ENCODE measurements at places on chromosomes 16 and 17.

GRCh38 chr17:65130832-65131231 lies 6.3 kb upstream of the RGS9 start:
- no peak for DNase-seq

- DNase-seq = no peak
Observed at GRCh38 chr17:81178136-81179091, 12.4 kb upstream of the AATK start.

DNA sequence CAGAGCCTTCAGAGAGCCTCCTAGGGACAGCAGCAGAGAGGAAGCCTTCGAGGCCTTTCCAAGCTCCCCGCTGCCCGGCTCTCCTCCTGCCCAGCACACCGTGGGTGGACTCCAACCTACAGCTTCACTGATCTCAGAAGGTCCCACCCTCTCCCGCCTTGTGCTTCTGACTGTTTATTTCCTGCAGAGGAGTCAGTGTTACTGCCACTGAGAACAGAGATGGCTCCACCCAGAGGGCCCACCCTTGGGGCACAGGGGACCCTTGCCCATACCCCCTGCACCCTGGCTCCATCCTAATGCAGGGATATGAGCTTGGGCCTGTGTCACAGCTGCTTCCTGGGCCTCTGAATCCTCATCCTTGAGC lies 52.8 kb upstream of the TOB1 start:
- DNase-seq = no peak

DNA sequence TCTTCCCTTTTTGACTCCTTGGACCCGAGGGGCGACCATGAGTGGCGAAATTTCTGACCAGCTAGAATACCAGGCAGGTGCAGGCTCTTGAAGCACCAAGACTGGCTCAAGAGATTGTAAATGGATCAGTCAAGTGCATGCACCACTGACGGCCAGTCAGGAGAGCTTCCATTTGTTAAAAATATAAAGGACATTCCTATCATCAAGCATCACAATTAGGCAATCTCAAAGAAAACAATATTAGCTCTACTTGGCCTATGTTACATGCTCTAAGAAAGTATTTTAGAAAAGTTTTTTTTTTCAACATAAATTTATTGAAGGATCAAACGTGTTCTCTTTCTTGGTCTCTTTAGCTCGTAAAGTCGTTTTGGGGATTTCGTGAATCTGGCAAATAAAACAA lies 1.5 kb upstream of the PRKCA start:
- no peak for DNase-seq

DNA sequence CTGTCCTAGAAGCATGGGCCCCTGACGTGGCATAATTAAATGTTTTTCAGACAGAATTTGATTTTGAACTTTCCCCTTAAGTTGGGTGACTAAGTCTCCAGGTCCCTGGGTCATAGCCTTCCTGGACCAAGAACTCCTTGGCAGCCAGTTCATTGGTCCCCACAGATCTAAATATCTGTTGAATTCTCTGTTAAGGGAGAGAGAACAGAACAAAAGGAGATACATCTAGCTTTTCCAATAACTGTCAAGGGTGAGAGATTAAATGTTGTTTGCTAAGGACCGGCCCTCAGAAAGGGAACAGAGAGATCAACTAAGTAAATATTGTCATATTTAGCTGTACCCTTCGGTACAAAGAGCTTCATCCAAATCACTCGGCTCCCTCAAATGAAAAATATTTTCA lies 78.2 kb upstream of the NOL11 start:
- no peak for DNase-seq

DNA sequence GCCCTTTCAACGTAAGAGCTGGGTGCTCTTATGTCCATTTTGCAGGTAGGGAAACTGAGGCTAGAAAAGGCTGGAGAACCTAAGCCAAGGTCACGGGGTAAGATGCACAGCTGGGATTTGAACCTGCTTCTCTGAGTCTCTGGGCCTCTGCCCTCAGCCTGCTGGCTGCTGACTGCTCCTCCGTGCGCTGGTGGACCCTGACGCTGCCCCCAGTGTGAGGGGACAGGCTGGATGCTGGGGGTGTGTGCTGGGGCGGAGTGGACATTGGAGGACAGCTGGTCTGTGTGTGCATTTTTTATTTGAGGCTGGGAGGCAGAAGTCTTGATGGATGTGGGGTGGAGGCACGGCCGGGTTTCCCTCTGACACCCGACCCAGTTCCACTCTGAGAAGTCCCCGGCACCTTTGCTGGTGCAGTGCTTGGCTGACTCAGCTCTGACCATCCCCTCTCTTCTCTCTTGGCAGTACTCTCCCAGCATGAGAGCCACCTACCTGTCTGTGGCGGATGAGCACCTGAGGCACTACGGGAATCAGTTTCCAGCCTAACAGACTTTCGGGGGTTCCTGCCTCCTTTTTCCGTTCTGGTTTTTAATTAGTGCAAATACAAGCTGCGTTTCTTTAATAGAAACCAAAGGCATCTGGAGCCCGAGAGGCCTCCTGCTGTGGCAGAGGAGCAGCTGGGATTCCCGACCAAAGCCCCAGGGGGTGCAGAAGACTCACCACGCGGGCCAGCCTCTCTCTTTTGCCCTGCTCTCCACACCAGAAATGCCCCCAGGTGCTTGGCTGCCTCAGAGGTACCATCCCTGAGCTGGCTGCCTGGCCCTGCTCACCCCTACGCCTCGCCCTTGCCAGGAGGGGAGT lies 14.1 kb upstream of the DNAI2 start:
- DNase-seq = no peak

DNA sequence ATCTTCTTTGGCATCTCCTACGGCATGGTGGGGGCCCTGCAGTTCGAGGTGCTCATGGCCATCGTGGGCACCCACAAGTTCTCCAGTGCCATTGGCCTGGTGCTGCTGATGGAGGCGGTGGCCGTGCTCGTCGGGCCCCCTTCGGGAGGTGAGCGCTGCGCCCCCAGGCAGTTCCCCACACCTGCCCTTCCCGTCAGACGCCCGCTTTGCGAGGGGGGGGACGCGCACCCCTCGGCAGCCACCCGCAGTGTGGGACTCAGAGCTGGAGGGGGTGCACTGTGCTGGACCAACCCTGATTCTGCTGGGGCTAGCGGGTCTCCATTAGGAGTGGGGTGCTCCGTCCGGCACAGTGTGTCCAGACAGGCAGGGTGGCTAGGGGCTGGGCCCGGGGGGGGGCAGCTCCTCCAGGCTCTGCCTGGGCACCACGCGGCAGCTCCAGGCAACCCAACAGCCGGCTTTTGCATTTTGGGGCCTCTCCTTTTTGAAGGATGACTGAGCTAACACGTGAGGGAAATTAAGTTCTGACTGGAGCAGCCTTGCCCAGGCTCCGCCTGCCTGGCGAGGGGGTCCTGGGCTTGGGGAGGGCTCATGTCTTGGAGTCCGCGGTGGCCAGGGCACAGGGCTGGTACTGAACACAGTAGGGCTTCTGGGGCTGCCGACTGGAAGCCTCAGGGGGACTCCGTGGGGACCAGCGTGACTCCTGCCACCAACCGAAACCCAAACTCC lies 9.1 kb downstream of the SLC16A3 start:
- no peak for DNase-seq

DNA sequence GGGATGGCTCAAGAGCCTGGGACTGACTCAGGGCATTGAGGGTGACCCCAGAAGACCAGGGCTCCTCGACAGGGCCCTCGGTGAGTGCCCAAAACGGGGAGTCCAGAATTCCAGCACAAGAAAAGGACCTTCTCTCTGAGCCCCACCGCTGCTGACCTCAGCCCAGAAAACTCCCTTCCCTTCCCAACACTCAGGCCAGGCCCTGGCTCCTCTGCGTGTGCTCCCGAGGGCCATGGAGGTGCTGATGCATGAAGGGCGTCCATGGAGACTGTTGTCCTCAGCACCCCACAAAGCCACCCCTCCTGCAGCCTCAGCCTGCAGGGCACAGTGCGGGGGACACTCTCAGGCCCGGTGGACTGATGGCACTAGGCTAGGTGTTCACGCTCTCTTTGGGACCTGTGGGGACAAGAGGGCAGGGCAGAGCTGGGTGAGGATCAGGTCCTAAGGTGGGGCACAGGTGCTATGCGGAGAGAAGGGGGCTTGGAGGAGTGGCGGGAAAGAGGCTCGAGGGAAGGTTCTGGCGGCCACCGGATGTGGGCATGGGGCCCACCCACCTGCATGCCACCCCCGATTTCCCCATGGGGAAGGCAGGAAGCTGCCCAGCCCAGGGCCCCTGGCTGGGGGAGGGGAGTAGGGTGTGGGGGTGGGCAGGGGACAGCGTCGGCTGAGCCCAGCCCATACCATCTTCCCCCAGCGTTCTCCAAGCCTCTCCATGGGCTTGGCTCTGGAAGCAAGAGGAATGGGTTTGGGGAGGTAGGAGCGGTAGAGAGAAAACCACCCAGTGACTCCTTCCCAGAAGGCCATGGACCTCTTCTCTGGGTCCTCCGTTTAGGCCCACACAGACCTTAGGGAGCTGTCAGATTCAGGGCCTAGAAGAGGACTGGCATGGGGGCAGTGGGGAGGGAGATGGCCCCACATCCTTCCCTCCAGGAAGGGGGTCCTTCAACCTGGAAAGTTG lies 4.5 kb upstream of the TSPOAP1 start:
- DNase-seq = no peak

- DNase-seq = peak; percentile 96
Observed at GRCh38 chr16:85286066-85286831, 174.0 kb upstream of the CIBAR2 start.

- no peak for DNase-seq
Observed at GRCh38 chr16:1537138-1537577, 3.7 kb downstream of the TMEM204 start.

GRCh38 chr17:77769762-77770161 lies 188.7 kb upstream of the TNRC6C start:
- no peak for DNase-seq

GRCh38 chr17:29151567-29151966 lies 28.6 kb downstream of the MYO18A start:
- DNase-seq = peak; percentile 36

DNA sequence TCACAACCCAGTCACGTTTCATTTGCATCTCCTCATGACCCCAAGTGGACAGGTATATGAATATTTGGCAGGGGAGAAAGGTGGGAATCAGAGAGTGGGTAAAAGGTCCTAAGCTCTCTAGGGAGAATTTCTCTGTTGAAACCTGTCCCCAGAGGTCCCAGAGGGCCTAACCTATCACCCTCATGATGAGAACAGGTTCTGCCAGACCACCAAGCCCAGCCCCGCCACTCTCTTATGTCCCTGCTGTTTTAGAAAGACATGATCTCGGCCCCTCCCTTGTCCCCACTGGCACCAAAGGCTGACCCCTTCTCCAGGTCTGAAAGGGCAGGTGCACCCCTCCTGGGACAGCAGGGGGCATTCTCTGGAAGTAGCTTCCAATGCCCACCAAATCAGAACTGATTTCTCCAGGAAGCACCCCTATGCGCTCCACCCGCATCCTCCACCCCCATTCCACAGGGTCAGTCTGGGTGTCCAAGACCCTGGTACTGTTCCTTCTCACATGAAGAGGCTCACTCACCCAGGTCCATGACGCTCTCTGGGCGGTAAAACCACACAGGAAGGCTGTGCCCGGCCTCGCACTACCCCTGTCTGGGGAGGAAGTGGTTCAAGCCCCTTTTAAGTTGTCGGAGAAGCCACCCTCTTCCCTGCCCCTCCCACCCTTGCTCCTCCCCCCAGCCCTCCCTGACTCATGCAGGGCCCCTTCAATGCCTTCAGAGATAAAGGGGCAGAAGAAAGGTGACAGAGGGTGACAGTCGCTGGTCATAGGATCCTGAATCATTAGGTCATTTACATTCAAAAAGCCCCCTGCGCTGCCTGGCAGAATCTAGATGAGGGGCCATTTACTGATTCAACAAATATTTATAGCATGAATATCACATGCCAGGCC lies at the start of gene CCR7:
TSS of gene CCR7 (minus strand) at position 590 of the 886 bp plus-strand sequence. CDS start at position 527, 63 bp downstream.
- no peak for DNase-seq

- DNase-seq = no peak
Observed at GRCh38 chr16:89104303-89104702, 10.7 kb downstream of the ACSF3 start.

- no peak for DNase-seq
Observed at GRCh38 chr16:58042886-58043515, 17.4 kb downstream of the MMP15 start.

DNA sequence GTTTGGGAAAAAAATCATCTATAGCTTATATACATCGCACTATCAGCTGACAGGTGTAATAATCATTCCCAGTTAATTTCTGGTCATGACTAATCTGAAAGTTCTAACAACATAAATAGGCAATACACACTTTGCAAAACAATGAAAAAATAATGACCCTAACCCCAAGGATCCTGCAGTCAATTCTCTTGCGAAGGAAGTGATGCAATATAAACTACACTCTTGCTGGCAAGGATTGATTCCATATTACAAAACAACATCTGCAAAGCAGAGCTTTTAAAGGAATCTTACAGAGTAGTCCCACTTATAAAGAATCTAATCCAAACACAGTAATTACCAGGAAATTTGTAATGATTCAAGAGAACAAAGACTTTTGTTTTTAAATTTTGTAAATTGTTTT lies 73.4 kb downstream of the MYO1D start:
- DNase-seq = no peak

GRCh38 chr17:8832711-8833352 lies 33.7 kb upstream of the MFSD6L start:
- DNase-seq = no peak

DNA sequence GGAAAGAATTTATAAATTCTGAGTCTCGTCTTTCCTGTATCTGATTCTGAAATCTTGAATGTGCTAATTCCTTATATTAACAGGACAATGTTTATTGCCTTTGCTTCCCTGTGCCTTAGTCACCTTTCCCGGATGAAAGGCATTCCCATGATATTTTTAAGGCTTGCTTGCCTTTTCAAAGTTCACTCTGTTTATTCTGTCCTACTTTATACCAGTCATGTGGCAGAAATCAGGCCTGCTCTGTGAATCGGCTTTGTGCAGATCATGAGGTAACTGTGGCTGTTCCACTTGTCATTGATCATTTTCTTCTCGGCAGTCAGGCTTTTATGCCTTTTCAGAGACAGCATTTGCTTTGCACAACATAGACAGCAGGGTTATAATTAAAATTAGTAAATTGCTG lies 28.8 kb upstream of the ABCC11 start:
- DNase-seq = peak; percentile 71

GRCh38 chr16:85127379-85127723 lies 15.1 kb upstream of the CIBAR2 start:
- no peak for DNase-seq

DNA sequence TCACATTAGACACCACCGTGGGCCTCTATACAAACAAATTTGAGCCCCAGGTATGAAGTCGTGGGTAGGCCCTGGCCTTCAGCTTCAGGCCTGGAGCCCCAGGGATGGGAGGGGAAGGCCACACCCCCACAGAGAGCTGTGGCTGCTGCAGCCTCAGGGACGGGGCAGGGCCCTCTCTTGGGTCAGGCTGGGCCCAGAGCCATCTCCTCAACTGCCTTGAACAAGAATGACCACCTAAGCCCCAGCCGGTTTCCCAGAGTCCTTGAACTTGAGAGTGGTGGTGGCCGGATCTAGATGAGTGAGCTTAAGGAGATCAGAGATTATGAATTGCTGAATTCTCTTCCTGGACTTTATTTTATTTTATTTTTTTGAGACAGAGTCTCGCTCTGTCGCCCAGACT lies 18.6 kb downstream of the SCNN1B start:
- no peak for DNase-seq

- DNase-seq = no peak
Observed at GRCh38 chr16:85364323-85365040, 248.6 kb upstream of the GSE1 start.

- DNase-seq = no peak
Observed at GRCh38 chr17:73594025-73594424, 50.2 kb downstream of the SDK2 start.

- no peak for DNase-seq
Observed at GRCh38 chr17:64173646-64174045, 43.7 kb upstream of the ERN1 start.

All from amygdala (tissue), 56 donors.